ENCODE measurements at places on chromosomes 5 and 9. TPM values are rescaled to one million over a fixed set of nuclear protein-coding genes. Genes with fewer than 3 reads are reported as not detected.
A peak's percentile ranks its signal among the peaks of the same experiment; 100 is the strongest.

- H3K27me3 ChIP-seq: no peaks in the 10 kb centered on the region
- H3K36me3 ChIP-seq: peaks cover 15% of the 10 kb centered on the region
- DNase-seq: peak; percentile 70
- peak overlapping the region; percentile 44 for H3K4me3 ChIP-seq
Measured at GRCh38 chr5:142015781-142016533, 3.1 kb upstream of the GNPDA1 start.

- no peak overlapping the region for H3K27ac ChIP-seq
- no peak overlapping the region for H3K4me3 ChIP-seq
- no peaks in the 10 kb centered on the region for H3K4me1 ChIP-seq
Measured at GRCh38 chr5:171663311-171664085, 122.1 kb upstream of the SMIM23 start.

The CCL27 gene
- not detected for total RNA-seq

DNA sequence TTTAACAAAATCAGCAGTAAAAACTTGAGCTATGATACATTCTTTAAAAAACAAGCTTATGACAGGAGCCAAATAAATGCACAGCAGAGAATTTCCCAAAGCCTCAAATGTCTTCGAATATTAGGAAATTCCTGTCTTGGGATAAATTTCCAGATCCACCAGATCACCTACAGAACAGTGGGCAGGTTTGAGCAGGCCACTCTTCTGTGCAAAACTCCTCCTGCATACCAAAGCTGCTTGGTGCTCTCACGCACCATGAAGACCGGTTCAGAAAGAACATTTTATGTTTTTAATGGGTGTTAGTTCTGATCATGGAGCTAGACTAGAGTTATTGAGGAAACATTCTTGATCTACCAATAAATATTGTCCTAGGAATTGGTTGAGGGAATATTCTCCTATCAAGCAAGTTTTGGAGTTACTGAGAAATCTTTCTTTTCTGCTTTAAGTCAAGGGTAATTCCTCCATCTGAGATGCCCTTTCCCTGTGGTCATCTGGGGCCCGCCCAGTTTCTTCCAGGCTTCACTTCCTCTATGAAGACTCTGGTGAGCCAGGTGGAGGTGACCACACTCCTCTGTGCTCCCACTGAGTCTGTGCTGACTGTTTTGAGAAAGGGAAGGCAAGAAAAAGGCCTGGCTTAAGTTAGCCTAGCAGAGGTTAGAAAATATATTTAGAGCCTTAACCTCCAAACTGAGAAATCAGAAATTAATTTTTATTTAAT is 17.9 kb downstream of the TNFSF15 start:
- H3K36me3 ChIP-seq: peaks cover 15% of the 10 kb centered on the region
- no peak overlapping the region for H3K27ac ChIP-seq
- H3K27me3 ChIP-seq: peaks cover 13% of the 10 kb centered on the region
- DNase-seq: no peak
- no peaks in the 10 kb centered on the region for H3K4me1 ChIP-seq

- H3K27ac ChIP-seq: no peak overlapping the region
- H3K36me3 ChIP-seq: no peaks in the 10 kb centered on the region
Measured at GRCh38 chr5:103894882-103895281, 332.3 kb upstream of the NUDT12 start.

DNA sequence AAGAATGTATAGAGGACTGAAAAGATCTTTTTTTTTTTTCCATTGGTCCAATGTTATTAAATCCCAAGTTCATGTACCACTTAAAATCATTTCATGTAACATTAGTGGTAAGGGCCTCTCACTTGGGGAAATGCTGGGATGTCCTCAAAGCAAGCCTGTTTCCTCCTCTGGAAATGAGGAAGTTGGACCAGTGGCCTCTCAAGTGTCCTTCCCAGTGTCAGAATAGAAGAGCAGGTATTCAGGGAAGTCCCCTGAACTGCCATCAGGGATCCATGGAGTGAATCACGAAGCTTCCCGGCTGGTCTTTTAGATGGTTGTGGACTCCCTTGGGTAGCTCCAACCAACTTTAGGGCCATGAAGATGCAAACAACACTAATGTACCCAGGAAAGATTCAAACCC is 55.2 kb upstream of the AFAP1L1 start:
- H3K4me3 ChIP-seq: no peak overlapping the region
- peaks cover 2% of the 10 kb centered on the region for H3K27me3 ChIP-seq
- H3K4me1 ChIP-seq: no peaks in the 10 kb centered on the region

The SPINK4 gene
- not detected for total RNA-seq

- no peaks in the 10 kb centered on the region for H3K27me3 ChIP-seq
- no peaks in the 10 kb centered on the region for H3K36me3 ChIP-seq
- no peak for DNase-seq
- H3K4me3 ChIP-seq: no peak overlapping the region
- H3K27ac ChIP-seq: no peak overlapping the region
Measured at GRCh38 chr5:16866795-16867576, 69.1 kb downstream of the MYO10 start.

All from activated CD8-positive, alpha-beta T cell treated with anti-CD3 and anti-CD28 coated beads, Interleukin-2, amount 10 ng/mL, durations not matched to agents 7 days and 5 days (primary cell).